NCI-H1105 (cell line): ENCODE measurements at places on chromosomes 13 and 19.

GRCh38 chr13:103386341-103386740 lies 320.1 kb upstream of the SLC10A2 start:
- DNase-seq, result no peak

DNA sequence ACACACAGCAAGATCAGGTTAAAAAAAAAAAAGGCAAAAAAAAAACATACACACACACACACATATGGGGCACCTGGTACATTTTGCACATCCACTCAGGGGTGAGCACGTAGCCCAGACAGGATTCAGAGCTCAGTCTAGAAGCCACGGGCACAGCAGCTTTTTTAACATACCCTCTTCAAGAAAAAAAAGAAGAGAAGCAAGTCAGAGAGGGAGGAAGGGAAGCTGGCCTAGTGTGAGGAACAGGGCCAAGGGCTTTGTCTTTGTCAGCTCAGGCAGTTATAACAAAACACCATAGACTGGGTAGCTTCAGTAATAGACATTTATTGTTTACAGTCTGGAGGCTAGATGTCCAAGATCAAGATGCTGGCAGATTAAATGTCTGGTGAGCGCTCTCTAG lies 2.3 kb upstream of the TPM4 start:
- DNase-seq, result no peak

- no peak for DNase-seq
These were observed 131.0 kb upstream of the FNDC3A start for GRCh38 chr13:48844676-48845075.

GRCh38 chr13:98794498-98794897 lies 42.0 kb upstream of the SLC15A1 start:
- no peak for DNase-seq

- no peak for DNase-seq
These were observed 9.0 kb downstream of the TNFSF14 start for GRCh38 chr19:6660930-6661329.
